HFF-Myc (cell line): ENCODE measurements at places on chromosomes 3 and 15.

DNA sequence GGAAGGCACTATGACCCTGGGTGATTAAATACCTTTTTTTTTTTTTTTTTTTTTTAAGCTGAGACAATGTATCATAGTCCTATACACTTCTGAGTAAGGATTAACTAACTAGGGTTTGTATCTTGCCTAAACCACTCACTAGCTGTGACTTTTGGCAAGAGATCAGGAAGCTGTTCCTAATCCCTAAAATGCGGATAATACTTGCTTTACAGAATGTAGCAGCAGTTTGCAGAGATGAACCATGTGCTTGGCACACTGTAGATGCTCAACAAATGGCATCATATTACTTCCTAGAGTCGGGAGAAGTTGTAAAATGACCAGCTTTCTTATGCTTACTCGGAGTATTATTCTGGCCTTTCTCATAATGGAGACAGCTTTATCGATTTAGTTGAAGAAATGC lies 25.6 kb upstream of the PYGO1 start:
- peak; percentile 20 for DNase-seq

GRCh38 chr15:79721256-79721655 lies 175.6 kb downstream of the MTHFS start:
- no peak for DNase-seq

DNA sequence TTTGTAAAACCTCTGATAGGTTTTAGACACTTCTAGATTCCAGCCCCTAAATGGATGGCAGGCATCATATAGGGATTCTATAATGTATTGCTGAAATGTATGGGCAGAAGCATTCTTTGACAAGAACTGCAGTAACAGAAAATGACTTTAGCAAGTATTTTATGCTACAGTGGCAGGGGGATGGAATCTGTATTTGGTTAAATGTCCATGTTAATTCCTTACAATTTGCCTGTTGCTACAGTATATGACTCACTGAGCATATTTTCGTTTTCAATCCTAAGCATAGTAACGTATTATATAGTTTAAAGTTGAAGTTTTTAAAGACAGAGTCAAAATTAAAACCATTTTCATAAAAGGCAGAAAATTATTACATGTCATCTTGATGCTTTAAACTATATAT lies 150.1 kb downstream of the MEX3B start:
- DNase-seq, result no peak

DNA sequence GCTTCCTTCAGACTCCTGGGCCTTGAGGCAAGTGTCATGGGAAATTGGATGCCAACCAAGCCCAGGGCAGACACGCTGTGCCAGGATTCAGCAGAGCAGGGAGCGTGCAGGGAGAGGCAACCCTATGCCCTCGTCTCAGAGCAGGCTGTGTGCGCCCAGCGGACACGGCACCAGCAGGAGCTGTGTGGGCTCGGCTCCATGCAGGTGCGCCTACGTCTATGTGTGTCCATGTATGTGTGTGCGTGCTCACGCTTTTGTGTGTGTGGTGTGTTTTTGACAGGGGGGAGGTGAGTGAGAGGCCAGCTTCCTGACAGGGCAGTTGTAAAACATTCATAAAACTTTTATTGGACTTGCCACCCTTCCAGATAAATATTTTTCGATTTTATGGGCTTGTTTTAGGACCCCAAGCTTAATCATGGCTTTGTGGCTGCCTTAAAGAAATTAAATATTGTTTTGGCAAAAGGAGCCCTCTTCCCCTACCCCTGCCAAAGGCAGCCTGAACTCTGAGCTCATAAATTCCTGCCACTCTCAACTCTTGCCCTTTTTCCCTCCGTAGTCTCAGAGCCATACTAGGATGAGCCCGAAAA lies 84.4 kb downstream of the DNAJB8 start:
- no peak for DNase-seq

DNA sequence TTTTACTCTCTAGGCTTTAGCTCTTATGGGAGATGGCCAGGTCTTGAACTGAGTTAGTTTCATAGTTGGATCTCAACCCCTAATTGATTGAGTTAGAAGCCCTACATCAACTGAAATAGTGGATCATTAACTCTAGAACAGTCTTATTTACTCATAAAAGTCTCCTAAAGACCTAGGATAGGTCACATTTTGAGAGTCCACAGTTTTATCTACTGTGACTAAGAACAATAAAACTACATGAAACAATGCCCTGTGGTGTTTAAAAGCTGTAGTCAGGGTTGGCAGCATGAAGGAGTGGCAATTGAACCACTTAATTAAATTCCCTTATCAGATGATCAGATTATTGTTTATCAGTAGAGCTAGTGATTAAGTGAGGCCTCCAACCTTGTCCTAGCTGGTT lies 22.2 kb upstream of the IDH2 start:
- no peak for DNase-seq

- no peak for DNase-seq
Observed at GRCh38 chr3:104411757-104412156, 955.0 kb upstream of the ALCAM start.

DNA sequence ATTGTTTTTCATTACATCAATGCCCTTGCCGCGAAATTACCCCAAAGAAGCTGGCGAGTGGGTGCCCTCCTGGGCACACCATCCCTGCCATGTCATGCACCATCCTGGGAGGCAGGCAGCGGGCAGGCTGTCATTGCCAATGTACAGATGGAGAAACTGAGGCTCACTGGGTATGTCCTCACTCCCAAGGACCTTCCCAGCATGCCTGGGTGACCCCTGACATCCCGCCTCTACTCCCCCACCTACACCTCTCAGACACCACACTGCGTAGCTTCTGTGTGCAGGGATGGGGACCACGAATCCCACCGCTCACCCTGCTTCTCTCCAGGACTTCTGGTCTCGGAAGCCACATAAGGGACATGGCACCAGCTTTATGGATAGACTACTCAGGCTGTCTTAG lies 41.0 kb upstream of the SLC41A3 start:
- no peak for DNase-seq

GRCh38 chr3:133303430-133303829 lies 96.4 kb upstream of the BFSP2 start:
- DNase-seq, result no peak

DNA sequence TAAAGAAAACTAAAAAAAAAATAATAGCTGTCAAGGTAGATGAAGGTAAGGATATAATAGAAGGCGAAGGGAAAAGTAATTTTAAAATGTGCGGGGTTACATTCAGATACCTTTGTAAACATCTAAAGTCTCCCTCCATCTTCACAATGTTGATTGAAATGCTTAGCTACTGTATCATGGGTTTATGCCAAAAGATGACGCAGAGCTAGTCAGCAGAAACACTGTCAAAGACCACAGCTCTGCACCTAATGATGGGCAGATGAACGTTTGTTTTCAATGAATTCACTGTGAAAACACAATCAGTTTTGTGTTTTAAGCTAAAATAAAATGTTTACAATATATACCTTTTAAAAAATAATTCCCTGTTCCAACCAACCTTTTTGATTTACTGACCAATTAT lies 61.2 kb downstream of the RFTN1 start:
- no peak for DNase-seq

DNA sequence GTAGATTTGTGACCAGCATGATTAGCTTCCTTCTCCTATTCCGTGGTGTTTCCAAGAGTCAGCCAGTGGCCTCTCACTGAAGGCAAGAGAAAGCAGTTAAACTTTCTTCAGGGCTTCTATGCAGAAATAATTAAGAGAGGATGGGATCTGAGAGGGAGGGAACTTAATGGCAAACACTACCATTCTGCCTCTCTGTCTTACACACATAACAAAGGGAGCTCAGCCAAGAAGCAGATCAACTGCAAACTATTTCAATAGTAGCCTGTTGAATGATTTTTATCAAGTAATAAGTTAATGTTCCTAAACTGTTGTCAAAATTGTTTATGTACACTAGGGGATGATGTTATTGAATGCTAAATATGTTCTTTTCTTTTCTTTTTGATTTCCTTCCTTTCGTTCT lies 11.8 kb downstream of the OXSR1 start:
- DNase-seq, result no peak

DNA sequence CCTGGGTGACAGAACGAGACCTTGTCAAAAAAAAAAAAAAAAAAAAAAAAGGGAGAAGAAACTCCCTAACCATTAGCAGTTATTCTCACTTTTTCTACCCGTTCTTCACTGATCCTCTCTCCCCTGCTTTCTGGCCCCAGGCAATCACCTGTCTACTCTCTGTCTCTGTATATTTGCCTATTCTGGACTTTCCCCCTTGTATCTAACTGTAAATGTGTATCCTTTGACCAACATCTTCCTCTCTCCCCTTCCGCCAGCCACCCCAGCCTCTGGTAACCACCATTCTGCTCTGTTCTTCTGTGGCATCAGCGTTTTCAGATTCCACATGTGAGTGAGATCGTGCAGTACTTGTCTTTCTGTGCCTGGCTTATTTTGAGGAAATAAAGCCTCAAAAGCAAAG lies 6.9 kb downstream of the CYFIP1 start:
- DNase-seq, result no peak

DNA sequence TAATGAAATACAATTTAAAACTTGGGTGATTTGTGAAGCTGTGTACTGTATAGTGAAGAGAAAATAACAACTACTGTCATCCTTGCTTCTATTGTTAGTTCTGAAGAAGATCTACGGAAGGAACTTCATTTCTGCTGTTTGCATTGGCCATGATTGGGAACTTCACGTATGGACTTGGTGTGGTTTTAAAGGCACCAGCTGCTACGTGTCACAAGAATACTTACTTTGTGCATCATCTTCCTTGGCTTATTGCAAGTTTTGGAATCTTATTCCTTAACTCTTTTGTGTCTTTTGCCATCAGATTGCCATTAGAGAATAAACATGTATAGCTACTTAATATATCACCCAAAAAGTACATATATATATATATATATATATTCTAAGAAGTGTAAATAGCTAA lies 75.0 kb upstream of the VEPH1 start:
- DNase-seq, result no peak

DNA sequence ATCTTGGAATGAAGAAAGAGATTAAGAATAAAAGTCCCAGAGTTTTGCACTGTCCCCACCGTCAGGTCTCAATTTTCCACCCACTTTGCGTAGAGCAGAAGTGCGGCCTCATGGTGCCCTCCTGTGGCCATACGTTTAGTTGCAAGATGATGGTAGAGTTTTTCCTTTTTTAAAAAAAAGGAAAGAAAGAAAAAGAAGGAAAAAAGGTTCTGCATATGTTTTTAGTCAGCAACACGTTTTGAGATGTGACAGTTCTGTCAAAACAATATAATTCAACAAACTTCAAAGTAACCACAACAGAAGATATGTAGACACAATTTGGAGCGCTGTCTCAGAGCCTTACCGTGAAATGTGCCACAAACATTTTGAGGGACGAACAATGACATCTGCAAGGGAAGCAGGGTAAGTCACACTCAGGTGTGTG lies 24.6 kb downstream of the EBLN2 start:
- DNase-seq, result peak; percentile 22

DNA sequence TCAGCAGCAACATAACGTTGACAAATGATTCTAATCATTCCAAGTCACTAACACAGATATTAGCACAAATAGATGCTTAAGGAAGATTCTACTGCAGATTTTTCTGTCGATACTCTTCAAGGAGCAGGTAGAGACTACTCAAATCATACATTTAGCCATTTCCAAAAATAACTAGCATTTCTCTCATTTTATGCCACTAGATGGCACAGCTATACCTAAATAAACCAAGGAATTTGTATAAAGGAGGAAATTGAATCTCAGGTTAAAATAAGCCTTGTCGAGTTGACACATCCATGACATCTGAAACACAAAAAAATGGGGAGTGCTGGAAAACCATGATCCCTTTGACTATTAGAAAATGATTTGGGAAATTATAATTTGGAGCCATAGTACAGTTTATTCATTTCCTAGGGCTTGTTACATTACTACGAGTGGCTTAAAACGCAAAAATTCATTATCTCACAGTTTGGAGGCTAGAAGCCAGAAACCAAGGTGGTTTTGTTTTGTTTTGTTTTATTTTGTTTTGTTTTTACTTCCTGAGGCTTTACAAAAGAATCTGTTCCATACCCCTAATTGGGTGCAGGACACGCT lies 59.5 kb upstream of the STRIT1 start:
- DNase-seq, result no peak

GRCh38 chr3:69579306-69580041 lies 159.8 kb upstream of the MITF start:
- DNase-seq, result no peak

- no peak for DNase-seq
Observed at GRCh38 chr3:196517919-196518318, 2.8 kb upstream of the SMCO1 start.

GRCh38 chr15:45891766-45892165 lies 256.9 kb downstream of the SQOR start:
- no peak for DNase-seq

GRCh38 chr15:73153024-73153423 lies 100.8 kb downstream of the NEO1 start:
- no peak for DNase-seq

DNA sequence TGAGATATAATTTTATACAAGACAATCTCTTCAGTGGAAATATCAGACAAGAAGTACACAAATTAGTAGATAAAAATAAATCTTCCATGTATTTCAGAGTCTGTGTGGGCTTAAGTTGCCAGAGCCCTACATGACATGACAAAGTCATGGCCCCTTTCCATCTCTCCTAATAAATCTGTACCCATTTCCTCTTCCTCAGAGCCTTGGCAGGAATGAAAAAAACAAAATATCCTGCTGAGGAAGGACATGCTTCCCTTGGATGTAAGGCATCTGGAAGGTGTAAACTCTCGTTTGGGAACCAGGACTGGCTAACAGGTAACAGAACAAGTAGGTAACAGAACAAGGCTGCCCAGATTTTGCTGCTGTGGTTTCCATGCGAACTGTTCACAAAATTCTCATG lies 148.1 kb downstream of the SNRK start:
- no peak for DNase-seq

- DNase-seq, result no peak
Observed at GRCh38 chr3:186640473-186640818, 247 bp downstream of the FETUB start.

GRCh38 chr3:101061312-101061711 lies 68.1 kb upstream of the ABI3BP start:
- DNase-seq, result no peak

- peak; percentile 74 for DNase-seq
Observed at GRCh38 chr3:111326144-111326995, 215.6 kb upstream of the CD96 start.
